ENCODE measurements at places on chromosomes 5 and 9. TPM values are rescaled to one million over a fixed set of nuclear protein-coding genes. Genes with fewer than 3 reads are reported as not detected.

Gene ZNF366
- total RNA-seq = not detected

- peaks cover 1% of the 10 kb centered on the region for H3K36me3 ChIP-seq
- no peak overlapping the region for H3K27ac ChIP-seq
- H3K4me1 ChIP-seq = peaks cover 2% of the 10 kb centered on the region
- DNase-seq = no peak
- no peaks in the 10 kb centered on the region for H3K27me3 ChIP-seq
These were observed 267.5 kb downstream of the NR3C1 start for GRCh38 chr5:143135832-143136551.

- peak; percentile 58 for DNase-seq
- peaks cover 5% of the 10 kb centered on the region for H3K27me3 ChIP-seq
- peaks cover 27% of the 10 kb centered on the region for H3K4me1 ChIP-seq
- H3K4me3 ChIP-seq = no peak overlapping the region
- peak overlapping the region; percentile 77 for H3K27ac ChIP-seq
These were observed 47.5 kb downstream of the NEURL1B start for GRCh38 chr5:172688349-172689217.

Gene ZNF454
- total RNA-seq = not detected
